ENCODE measurements at places on chromosomes 1 and 21.

GRCh38 chr1:235563513-235564061 lies 59.3 kb upstream of the B3GALNT2 start:
- DNase-seq: no peak

DNA sequence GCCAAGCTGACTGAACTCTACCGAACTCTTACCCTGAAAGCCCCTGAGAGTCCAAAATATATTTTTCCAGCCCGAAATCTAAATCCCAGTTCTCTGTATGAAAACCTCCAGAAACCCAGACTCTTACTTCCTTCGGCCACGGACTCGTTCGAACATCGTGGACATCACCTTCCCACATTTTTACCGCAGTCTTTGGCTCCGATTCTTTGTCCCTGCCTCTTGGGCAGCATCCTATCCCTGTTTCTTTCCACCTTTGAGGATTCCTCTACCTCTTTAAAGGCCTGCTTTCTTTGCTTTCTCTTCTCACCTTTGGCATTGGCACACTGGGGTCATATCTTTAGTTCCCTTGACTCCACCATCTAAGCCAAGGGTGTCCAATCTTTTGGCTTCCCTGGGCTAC lies 932 bp upstream of the USP24 start:
- DNase-seq: no peak

DNA sequence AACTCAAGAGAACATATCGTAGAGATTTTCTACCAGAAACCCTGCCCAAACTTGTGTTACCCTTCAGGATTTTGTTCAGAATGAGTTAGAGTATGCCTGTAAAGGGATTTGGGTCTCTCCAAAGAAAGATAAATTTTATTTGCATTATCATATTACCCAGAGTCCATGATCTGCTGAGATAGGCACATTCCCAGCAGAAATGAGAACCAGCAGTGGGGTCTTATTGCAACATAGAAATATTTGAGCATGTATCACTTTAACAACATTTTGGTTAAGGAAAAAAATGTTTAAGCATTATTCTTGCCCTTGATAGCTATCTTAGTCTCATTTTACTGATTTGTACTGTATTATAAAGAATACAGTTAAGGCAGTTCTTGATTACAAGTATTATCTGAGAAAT lies 10.6 kb downstream of the VCAM1 start:
- DNase-seq: no peak

- no peak for DNase-seq
These were observed 52.2 kb downstream of the SIPA1L2 start for GRCh38 chr1:232577772-232578171.

GRCh38 chr1:24018611-24019580 lies 38.8 kb upstream of the SRSF10 start:
- no peak for DNase-seq

DNA sequence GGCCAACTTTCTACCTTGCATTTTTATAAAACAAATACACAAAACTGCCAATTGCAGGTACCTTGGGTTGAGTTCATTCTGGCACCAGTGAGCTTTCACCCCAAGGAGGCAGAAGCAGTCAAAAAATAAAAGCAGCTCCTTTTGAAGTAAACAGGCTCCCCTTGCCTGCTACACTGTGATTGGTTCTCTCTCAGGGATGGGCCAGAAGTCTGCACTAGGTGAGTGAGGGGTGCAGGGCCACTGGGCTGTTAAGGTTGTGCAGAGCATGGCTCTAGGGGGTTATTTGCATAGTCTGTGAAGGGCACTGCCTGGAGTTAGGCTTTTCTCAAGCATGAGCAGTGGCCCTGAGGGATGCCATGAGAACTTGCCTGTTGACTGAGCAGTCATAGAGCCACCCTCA lies 39.1 kb downstream of the AKNAD1 start:
- DNase-seq: no peak

DNA sequence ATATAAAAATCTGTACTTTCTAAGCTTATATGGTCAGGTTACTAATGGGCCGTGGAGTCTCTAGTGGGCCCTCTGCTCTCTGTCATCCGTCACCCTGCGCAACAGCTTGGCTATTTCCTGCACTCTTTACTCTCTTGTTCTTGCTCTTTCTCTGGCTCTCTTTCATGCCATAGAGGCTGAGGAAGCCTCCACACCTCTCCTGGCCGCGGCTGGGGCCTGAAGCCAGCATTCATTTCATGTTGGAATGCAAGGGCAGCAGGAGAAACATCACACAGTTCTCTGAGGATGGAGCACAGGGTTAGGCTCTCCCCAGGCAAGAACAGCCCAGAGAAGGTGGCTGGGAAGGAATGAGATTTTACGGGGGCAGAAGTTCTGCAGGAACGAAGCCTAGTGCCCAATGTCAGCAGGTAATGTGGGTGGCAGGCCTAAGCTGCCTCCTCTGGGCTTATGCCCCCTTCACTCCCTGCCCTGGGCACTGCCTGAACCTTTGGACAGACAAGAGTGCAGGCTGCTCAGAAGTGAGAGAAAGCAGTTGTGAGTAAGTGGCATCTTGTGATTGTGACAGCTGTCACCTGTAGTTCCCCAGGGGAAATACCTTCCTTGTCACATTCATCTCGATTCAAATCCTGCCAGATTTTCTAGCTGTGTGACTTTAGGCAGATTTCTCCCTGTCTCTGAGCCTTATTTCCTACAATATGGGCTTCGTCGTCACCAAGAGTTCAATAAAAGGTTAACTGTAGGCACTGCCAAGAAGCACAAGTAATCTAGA lies 3.6 kb upstream of the FHAD1 start:
- DNase-seq: no peak

All from stimulated activated CD4-positive, alpha-beta T cell treated with anti-CD3 and anti-CD28 coated beads, TNF-alpha, amount 100 ng/mL, for 1 hour (primary cell).